ENCODE measurements at places on chromosomes 12 and 14. TPM values are rescaled to one million over a fixed set of nuclear protein-coding genes. Genes with fewer than 3 reads are reported as not detected.

GRCh38 chr12:59185295-59185694 is 265.0 kb upstream of the LRIG3 start:
- DNase-seq: no peak

DNA sequence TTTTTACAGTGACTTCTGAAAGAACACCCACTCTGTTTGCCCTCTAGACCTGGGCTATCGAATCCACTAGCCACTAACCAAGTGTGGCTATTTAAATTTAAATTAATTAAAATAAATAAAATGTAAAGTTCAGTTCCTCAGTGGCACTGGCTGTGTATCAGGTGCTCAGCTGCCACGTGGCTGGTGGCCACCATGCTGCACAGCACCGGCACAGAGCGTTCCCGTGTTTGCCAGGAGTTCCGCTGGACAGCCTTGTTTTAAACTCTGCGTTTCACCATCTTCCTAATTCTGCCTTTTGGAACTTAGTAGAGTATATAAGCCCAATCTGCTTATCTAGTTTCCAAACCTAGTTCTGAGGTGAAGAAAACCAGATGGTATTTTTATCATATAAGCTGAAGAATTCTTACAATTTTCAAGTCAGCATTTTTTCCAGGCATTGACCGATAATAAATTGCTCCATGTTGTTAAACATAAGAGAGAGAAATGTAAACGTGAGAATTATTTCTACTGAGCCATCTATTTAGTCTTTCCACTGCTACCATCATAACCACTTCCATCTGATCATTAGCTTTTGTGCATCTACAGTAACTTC is 339.0 kb downstream of the CACNA1C start:
- no peak for DNase-seq

GRCh38 chr12:75820071-75820470 is 211.5 kb downstream of the PHLDA1 start:
- DNase-seq: no peak

Gene FITM1
- 0.72 TPM for total RNA-seq

- peak; percentile 81 for DNase-seq
These were observed 10.2 kb downstream of the TNFAIP2 start for GRCh38 chr14:103133210-103134140.

Gene CCDC38
- total RNA-seq: under 0.01 TPM

DNA sequence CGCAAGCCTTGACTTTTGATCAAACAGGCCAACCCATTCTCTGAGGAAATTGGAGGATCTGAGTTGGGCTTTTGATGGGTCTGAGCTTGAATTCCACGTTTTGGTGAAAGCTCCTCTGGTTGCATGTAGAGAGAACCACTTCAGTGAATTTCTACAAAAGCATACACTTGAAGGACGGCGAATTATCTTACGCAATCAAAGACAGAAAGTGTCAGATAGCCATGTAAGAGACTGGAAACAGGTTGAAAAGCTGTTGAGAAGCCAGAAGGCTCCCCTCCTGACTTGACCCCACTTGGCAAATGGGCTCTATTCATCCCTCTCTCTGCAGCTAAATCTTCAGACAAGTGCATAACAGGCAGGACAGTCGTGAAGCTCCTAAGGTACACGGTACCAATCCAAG is 809.1 kb downstream of the BCL11B start:
- no peak for DNase-seq

Gene GPR65
- under 0.01 TPM for total RNA-seq

Gene AKAP3
- total RNA-seq: 2.2 TPM

Gene RTN1
- under 0.01 TPM for total RNA-seq

Gene PRICKLE1
- 13.0 TPM for total RNA-seq

- DNase-seq: peak; percentile 95
These were observed 3.4 kb downstream of the CKB start for GRCh38 chr14:103519043-103519836.

- no peak for DNase-seq
These were observed 67.0 kb upstream of the CAND1 start for GRCh38 chr12:67202011-67202677.

DNA sequence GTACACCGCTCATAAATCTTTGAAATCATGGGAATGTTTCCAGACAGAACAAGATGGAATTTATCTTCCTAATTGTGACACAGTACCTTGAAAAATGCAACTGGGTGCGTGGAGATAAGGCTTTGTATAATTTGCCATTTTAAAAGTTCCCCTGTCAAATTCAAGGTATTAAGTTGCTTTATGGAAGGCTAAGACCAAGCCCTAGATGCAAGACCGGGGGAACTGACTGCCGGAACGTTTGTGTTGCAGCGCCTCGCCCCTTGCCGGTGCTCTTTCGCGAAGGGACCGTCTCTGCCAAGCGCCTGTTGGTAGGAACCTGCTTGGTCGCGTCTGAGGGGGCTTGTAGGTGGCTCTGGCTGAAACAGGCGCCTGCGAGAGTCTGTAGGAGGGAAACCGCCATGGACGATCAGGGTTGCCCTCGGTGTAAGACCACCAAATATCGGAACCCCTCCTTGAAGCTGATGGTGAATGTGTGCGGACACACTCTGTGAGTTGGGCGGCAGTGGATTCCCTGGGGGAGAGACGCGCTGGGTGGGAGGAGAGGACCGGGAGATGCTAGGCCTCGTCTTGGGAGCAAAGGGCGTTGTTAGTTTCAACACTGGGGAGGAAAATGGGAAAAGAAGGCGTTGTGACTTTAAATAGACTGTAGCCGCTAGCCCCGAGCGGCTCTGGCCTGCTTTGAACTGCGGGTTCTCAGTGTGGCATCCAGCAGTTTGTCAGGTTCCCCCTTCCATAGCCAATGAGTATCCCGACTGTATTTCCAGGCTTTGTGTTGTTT is at the start of gene MNAT1:
TSS of gene MNAT1 (plus strand) at position 297 of the 778 bp plus-strand sequence. CDS start at position 399, 102 bp downstream.
- DNase-seq: no peak

- DNase-seq: no peak
These were observed 78.6 kb downstream of the SLC15A5 start for GRCh38 chr12:16198884-16199283.

- no peak for DNase-seq
These were observed 164.4 kb upstream of the ALG10B start for GRCh38 chr12:38151991-38152700.

- no peak for DNase-seq
These were observed 757 bp downstream of the ZC3H10 start for GRCh38 chr12:56118688-56119357.

Gene WSCD2
- total RNA-seq: 0.36 TPM

DNA sequence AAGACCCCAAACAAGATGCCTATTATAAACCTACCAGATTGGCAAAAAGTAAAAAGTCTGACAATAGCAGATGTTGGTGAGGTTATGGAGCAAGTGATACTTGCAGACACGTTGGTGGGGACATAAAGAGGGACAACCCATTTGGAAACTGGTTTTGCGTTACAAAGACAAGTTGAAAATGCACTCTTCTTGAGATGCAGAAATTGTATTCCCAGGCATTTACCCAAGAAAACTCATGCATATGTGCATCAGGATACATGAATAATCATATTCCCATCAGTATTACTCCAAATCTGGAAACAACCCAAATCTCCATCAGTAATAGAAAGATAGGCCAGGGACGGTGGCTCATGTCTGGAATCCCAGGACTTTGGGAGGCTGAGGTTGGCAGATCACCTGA is 12.8 kb upstream of the GOLGA5 start:
- DNase-seq: no peak

DNA sequence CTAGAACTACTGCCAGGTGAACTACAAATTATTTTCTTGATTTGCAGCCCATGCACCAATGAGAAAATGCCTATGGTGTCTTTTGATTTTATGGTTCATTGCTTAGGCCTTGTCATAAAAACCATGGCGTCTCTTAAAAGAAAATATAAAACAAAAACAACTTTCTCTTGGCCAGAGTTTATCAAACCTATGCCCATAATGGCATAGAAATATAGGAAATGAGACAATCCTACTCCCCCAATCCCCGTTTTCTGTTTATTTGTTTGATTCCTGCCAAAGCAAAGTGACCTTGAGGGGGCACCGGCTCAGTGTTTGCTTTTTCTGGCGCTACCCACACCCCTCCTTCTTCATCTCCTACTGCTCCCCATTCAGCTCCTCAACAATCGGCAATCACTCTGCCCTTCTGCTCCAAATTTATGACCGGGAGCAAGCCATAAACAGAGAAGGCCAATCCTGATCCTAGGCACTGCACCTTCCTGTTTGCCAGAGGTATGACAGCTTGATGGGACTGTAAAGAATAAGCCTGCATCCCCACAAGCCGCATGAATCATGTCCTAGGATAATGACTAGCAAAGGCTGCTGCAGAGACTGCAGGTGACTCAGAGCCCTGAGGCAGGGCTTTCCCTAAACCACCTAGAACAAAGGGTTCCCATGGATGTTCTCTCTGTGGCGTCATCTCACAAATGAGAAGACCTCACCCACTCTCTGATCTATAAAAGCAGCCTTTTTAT is 874.9 kb downstream of the NRXN3 start:
- DNase-seq: no peak

Gene KERA
- not detected for total RNA-seq

GRCh38 chr12:104723895-104724294 is 234.2 kb downstream of the SLC41A2 start:
- DNase-seq: no peak

- no peak for DNase-seq
These were observed 108.5 kb downstream of the ZFC3H1 start for GRCh38 chr12:71555191-71555590.

Gene TPH2
- under 0.01 TPM for total RNA-seq

DNA sequence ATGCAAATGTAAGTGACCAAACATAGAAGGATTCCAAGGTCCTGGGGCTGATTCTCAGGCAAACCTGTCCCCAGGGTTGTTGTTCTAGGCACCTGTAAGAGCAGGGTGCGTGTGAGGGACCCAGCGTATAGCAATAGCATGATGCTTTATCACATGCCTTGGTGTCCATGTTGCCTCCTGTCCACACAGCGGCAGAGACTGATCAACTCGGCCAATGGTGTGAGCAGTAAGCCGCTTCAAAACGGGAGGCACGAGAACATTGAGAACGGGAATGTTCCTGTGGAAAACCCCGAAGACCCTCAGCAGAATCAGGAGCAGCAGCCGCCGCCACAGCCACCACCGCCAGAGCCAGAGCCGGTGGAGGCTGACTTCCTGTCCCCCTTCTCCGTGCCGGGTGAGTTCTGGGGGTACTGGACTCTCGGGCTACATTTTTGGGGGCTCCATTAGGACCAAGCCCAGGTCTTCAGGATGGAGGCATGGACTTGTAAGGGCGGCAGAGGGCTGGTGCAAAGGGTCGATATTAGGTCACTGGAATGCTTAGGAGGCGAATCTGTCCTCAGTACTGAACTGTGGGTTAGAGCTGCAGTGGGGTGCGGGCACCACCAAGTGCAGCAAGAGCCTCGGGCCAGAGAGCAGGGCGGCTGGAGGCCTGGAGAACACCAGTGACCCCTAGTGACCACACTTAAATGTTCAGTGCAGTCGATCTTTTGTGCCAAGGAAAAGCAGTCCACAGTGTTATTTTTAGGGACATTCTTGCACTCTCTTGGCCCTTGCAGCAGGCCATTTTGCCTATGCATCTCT is 57.2 kb upstream of the RIN3 start:
- peak; percentile 95 for DNase-seq

DNA sequence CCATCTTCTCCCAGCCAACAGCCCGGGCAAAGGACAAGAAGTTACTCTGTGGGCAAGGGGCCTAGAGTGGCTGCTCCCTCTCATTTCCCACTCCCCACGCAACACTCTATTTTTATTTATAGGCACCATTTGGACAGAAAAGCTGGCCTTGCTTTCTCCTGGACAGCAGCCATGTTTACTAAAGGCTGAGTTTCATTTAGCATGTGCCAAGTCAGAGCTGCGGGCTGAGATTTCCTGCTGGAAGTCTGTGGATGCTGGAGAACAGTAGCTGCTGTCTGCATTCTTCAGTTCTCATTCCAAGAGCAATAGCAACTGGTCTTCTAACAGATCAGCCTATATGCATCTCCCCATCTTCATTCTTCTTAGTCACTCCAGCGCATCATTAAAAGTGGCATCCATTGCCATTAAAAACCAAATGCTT is 8.3 kb downstream of the COL2A1 start:
- peak; percentile 74 for DNase-seq

- no peak for DNase-seq
These were observed 63.9 kb downstream of the APAF1 start for GRCh38 chr12:98709022-98709421.

GRCh38 chr12:56046027-56046780 is 4.5 kb downstream of the RPS26 start:
- DNase-seq: no peak
